ENCODE measurements at places on chromosomes 13 and 19.

DNA sequence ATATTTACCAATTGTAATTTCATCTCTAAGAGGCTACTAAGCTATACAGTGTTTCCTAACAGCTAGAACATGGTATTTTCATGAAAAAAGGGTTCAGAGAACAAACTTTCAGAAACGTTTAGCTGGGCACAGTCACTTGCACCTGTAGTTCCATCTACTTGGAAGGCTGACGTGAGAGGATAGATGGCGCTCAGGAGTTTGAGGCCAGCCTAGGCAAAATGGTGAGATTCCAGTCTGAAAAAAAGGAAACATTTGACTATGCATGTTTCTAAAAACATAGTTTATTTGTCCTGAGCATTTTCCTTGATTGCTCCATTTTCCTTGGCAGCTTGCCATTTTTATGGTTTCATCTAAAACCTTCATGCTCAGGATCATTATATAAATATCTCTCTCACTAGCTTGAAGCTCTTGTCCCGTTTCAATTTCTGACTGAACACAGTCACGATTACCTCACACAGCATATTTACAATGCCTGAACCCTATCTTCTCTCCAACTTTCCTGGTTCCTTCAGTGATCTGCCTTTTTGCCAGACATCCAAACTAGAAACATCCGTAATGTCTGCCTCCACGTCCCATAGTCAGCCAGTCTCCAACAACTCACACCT is 200.8 kb downstream of the RGCC start:
- DNase-seq: no peak

DNA sequence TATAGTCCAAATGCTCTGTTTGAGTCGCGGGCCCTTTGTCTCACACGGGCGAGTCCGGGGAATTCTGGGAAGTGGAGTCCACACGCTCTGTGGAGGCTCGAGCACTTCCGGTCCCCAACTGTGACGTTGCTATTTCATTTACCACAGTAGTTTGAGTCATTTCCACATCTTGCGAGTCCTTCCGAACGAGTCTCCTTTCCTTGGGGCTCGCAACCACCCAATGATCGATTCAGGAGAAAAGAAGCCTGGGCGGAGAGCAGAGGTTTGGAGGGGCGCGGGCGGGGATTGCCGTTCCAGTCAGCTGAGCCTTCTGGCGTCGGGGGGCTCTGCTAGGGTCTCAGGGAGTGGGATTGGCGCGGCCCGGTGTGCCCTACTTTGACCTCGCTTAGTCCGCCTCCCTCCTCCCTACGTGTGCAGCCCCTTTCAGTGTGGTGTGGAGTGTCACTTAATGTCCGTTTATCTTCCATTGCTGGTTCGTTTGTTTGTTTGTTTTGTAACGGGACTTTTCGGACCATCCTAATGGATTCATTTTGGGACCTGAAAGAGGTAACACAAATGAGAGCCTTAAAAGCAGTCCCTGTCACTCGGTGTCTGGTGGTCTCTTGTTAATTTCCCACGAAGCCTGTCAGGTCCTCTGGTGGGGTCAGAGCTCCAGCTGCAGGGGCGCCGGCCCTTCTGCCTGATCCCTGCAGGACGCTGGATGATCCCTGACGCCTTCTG is at the start of gene ZNF222:
ZNF222 (plus strand) TSS at position 163 of the 720 bp plus-strand sequence; CDS start at position 221, 58 bp downstream.
- DNase-seq: peak; percentile 89

GRCh38 chr19:3605770-3606169 is 905 bp downstream of the TBXA2R start:
- no peak for DNase-seq

DNA sequence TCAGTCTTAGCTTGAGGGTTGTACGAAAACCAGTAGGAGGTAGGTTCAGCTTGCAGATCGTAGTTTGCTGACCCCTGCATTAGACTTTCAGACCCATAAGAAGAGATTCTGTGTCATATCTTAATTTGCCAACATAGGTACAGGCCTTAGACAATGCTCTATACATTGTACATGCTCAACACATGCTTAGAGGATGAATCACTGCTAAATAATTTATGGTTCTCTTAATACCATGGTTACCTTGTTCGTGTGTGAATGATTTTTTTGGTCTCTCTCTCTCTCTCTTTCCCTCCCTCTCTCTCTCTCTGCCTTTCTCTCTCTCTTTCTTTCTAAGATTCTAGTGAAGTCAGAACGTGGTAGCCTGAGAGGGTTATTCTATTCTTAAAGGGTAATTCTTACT is 112.2 kb downstream of the FGF14 start:
- no peak for DNase-seq
